WTC11 (cell line): ENCODE measurements at places on chromosomes 1 and 21. TPM values are rescaled to one million over a fixed set of nuclear protein-coding genes. Genes with fewer than 3 reads are reported as not detected.

GRCh38 chr1:231853588-231854207 lies 227.1 kb downstream of the DISC1 start:
- H3K4me1 ChIP-seq, result peaks cover 23% of the 10 kb centered on the region
- no peak overlapping the region for H3K27ac ChIP-seq
- no peak for DNase-seq
- H3K4me3 ChIP-seq, result no peak overlapping the region
- H3K36me3 ChIP-seq, result no peaks in the 10 kb centered on the region

Gene SMG5
- total RNA-seq, result 87.7 to 109 TPM (median 91.1 TPM) in 3 replicates

GRCh38 chr1:234611847-234612351 lies 1.9 kb upstream of the IRF2BP2 start:
- peaks cover 15% of the 10 kb centered on the region for H3K36me3 ChIP-seq
- H3K27ac ChIP-seq, result peak overlapping the region; percentile 100
- peak overlapping the region; percentile 57 for H3K4me3 ChIP-seq
- peaks cover 51% of the 10 kb centered on the region for H3K4me1 ChIP-seq
- DNase-seq, result peak; percentile 24

Gene CTH
- total RNA-seq, result 20.8 to 27.8 TPM (median 23.9 TPM) in 3 replicates

Gene DDAH1
- total RNA-seq, result 22.8 to 27.8 TPM (median 27.5 TPM) in 3 replicates

Gene RLF
- 18.5 to 22.1 TPM (median 20.2 TPM) in 3 replicates for total RNA-seq

- peaks cover 10% of the 10 kb centered on the region for H3K4me1 ChIP-seq
- H3K4me3 ChIP-seq, result no peak overlapping the region
- no peak for DNase-seq
- no peaks in the 10 kb centered on the region; the same call in 1 of the 2 replicates for H3K27me3 ChIP-seq
- H3K36me3 ChIP-seq, result no peaks in the 10 kb centered on the region
- H3K27ac ChIP-seq, result no peak overlapping the region
Observed at GRCh38 chr1:192986110-192986747, 72.9 kb downstream of the UCHL5 start.

Gene A3GALT2
- total RNA-seq, result not detected in 3 replicates

GRCh38 chr21:44329971-44330681 lies 9.1 kb downstream of the CFAP410 start:
- no peak overlapping the region for H3K4me3 ChIP-seq
- no peaks in the 10 kb centered on the region for H3K27me3 ChIP-seq
- H3K27ac ChIP-seq, result peak overlapping the region; percentile 63; the same call in 1 of the 2 replicates
- no peaks in the 10 kb centered on the region for H3K4me1 ChIP-seq
